Kidney epithelial cell (primary cell): ENCODE measurements at places on chromosomes 11 and 22. TPM values are rescaled to one million over a fixed set of nuclear protein-coding genes. Genes with fewer than 3 reads are reported as not detected.
A peak's percentile ranks its signal among the peaks of the same experiment; 100 is the strongest.

GRCh38 chr11:5204787-5205186, 4.3 kb upstream of the OR51V1 start:
- DNase-seq, result peak; percentile 39

- no peak for DNase-seq
Observed at GRCh38 chr11:17389957-17390649, 1.6 kb upstream of the KCNJ11 start.

Gene SLCO2B1
- total RNA-seq, result 0.21 and 1.7 TPM in 2 replicates

DNA sequence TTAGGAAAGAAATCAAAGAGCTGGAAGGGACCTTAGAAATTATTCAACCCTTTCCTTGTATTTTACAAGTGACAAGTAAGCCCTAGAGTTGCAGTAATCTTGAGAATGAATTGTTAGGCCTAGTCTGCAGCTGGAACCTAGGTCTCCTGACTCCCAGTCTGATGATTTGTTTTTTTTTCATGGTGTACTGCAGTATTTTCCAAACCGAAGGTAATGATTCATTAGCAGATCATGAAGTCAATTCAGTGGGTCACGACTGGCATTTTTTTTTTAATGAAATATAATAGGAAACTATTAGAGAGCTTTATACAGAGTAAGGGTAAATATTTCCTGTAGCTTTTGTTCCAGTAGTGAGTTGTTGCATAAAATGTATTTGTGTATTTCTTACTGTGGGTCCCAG, 42.8 kb downstream of the EXT2 start:
- no peak for DNase-seq

DNA sequence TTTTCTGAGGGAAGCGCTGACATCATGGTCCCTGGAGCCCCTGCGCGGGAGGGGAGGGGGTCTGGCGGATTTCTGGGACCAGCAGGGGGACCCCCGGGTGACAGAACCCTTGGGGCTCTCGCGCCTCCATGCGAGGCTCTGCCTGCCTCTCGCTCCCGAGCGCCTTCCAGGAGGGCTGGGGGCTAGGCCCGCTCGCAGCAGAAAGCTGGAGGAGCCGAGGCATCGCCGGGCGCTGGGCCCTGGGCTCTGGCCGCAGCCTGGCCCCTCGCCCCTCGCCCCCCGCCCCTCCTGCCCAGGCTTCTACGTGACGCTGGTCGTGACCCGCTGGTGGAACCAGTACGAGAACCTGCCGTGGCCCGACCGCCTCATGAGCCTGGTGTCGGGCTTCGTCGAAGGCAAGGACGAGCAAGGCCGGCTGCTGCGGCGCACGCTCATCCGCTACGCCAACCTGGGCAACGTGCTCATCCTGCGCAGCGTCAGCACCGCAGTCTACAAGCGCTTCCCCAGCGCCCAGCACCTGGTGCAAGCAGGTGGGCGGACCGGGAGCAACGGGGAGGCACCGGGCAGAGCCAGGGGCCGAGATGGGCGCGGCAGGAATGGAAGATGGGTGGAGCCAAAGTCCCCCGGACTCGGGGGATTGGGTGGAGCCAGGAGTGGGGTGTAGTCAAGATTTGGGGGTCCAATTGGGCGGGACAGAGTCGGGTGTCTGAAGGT, 5.4 kb downstream of the BEST1 start:
- no peak for DNase-seq
